ENCODE measurements at places on chromosomes 2 and 18.

- peak; percentile 27 for DNase-seq
Observed at GRCh38 chr18:70036771-70037347, 89.2 kb upstream of the CD226 start.

- DNase-seq, result no peak
Observed at GRCh38 chr2:64846177-64846576, 143.0 kb upstream of the SLC1A4 start.

DNA sequence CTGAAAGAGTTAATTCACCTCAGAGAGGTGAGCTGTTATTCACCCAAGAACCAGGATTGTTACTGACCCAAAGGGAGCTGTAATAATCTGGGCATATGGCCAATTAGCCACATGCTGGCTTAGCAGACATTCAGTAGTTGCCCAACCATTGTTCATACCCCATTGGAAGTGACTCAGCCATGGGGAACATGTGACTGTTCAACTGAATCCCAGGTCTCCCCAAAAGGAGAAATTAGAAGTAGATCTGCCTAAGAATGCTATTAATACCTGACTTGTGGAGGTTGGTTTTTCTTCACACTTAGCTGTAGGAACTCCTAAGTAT is 272.6 kb upstream of the UBE2E3 start:
- DNase-seq, result no peak

DNA sequence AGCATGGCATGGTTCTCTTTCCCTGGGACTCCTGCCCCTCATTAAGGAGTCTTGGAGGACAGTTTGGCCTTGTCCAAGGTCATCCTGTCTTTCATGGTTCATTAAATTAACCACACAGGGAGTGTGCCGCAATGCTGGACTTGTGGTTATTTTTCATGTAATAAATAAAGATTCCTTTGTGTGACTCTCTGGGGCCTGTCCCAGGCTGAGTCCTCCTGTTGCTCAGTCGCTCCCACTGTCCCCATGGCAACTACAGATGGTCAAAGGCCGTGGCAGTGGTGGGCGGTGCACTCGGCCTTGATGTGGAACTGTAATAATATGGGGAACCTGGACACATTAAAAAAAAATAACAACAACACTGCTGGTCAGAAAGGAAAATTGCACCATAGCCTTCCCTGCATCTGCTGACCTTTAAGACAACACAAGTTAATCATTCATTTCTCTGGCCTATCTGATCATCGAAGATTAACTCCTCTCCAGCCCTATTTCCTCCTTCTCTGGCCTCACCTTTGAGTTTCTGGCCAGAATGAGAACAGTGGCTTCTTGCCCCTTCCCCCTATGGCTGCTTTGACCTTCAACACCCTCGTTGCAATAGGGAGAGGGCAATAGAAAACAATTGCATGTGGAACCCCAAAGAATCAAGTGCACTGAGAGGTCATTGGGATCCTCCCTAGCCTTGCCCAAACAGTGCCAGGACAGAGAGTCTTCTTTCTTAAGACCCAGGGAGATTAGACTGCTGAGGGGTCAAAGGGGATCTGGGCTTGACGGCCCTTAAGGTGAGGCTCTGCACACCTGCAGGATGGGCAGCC is 44.7 kb downstream of the PSD4 start:
- DNase-seq, result peak; percentile 54

DNA sequence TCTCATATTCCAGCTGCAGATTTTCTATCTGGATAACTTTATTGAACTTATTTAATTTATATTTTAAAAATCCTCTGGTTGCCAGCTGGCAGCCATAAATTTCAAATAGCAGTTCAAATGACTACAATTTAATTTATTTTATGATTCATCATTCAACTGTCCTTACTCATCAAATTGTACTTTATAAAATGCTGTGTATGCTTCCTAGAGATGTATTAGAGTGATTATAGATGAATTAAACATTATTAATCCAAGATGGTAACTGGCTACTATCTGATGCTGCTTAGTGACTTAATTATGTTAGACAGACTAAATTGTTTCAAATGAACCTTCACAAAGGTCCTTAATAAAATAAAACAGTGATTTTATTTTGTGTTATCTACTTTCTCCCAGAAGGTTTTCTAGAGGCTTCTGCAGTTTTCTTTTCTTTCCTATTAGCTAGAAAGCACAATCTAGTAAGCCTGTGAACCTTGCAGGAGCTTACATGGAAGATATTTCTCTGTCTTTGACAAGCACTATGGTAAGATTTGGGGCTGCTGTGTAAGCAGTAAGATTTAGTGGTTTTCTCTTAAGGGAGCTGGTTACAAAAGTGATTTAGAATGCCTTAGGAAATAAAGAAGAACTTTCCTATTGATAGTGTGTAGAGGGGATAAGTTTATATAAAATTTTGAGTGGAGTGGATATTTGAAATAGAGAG is 322.3 kb downstream of the FSIP2 start:
- DNase-seq, result no peak

DNA sequence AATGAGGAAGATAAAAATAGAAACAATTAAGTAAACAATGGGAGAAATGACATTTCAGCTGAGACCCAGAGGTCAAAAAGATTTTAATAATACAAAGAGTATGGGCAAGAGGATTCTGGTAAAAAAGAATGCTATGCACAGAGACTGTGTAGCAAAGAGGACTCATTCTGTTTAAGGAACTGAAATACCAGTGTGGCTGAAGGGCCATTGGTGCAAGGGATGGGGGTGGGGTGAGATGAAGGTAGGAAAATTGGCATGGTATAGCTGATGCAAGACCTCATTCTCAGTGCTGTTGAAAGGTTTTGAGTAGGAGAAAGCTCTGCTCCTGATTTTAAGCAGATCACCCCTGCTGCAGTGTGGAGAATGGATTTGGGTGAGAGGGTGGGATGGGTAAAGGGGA is 10.8 kb downstream of the GALNT1 start:
- DNase-seq, result no peak

- DNase-seq, result no peak
Observed at GRCh38 chr2:167784084-167784425, 463.3 kb downstream of the STK39 start.

DNA sequence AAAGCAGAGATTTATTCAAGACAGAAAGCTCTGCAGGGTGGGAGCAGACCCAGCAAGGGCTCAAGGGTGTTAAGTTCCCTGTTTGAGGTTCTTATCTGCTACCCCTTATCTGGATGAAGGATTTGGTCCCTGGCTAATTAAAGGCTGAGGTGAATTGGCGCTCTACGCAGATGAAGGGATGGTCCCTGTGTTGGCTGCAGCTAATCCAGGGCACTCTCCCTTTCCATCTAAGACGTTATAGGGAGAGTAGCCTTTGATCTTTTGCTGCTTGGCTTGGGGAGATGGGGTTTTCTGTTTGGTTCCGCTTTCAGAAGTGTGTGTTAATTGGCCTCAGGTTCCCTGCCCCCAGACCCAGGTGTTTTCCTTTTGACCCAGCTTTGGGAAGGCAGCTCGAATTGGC is 17.0 kb downstream of the FAM228A start:
- no peak for DNase-seq

DNA sequence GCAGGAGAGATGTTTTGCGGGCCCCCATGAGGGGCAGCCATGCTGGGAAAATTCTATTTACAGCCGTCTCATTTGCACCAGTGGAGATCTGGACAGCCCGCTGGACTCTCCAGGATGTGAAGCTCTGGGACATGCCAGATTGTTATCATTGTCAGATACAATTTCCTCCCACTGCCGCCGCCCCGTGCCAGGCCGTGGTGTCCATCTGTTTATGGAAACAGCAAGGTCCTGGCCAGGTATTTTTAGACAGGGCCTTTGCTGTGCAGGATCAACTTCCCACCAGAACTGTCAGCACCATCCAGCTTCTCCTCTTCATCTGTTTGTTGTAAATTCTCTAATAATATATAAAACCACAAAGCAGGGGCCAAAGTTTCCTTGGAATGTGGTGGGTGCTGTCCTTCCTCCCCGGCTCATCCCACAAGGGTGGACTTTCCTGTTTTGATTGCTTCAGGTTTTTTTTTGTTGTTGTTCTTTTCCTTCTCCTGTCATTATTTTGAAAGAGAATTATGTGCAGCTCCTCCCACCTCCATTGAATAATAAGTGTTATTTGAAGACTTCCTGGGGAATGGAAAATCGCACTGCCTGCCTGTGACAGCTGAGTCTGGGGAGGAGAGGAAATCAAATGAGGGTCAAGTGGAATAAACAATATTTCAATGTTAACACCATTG is 398.1 kb downstream of the TNS1 start:
- DNase-seq, result no peak

- DNase-seq, result no peak
Observed at GRCh38 chr2:22329211-22330154, 1055.5 kb upstream of the KLHL29 start.

DNA sequence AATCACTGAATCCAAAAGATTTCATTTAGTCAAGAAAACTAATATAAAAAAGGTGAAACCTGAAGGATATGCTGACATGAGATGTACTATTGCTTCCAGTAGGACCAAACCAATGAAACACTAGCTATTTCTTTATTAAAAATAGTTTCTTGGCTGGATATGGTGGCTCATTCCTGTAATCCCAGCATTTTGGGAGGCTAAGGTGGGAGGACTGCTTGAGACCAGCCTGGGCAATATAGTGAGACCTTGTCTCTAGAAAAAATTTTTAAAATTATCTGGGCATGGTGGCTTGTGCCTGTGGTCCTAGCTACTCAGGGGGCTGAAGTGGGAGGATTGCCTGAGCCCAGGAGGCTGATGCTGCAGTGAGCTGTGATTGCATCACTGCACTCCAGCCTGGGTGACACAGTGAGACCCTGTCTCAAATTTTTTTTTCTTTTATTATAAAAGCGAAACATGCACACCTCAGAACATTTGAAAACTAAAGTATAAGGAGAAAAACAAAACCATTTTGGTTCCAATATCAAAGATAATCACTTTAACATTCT is 266.2 kb downstream of the TGIF1 start:
- no peak for DNase-seq

- DNase-seq, result no peak
Observed at GRCh38 chr18:14970027-14970426, 222.1 kb downstream of the ANKRD30B start.

DNA sequence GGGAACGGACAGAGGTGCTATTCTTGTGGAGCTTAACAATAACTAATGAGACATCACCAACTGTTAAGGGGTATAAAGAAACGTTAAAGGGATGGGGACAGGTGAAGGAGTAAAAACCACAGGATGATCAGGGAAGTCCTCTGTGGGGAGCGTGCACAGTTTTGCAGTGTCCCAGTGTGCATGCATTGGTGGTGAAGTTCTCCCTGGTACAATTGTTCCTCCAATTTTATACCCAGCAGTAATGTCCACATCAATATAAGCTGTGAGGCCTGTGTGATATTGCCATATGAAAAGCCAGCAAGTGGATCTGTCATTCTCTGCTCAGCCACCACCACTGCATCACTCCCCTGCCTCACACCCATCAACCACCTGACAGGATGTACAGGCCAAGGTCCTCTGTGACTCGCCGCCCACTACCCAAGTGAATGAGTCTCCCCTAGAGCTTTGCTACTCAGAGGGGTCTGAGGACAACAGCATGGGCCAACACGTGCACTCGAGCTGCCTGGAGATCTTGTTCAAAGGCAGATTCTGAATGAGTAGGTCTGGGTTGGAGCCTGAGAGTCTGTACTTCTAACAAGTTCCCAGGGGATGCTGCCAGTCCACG is 4.6 kb downstream of the MLPH start:
- DNase-seq, result no peak

DNA sequence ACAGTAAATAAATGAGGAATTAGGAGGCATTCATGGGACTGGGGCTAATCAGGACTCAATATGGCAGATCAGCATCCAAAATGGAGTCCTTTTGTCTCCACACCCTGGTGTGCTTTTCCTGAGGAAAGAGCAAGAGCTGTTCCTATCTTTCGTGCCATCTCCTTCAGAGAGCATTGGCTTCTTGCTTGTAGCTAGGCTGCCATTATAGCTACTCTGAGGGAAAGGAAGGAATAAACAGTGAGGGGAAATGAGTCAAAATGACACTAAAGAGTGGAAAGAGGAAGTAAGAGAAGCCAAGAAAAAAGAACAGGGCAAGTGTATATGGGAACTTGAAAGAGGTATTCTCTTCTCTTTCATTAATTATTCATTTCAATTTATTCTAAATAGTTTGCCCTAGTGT is 8.4 kb upstream of the NMI start:
- DNase-seq, result peak; percentile 18

DNA sequence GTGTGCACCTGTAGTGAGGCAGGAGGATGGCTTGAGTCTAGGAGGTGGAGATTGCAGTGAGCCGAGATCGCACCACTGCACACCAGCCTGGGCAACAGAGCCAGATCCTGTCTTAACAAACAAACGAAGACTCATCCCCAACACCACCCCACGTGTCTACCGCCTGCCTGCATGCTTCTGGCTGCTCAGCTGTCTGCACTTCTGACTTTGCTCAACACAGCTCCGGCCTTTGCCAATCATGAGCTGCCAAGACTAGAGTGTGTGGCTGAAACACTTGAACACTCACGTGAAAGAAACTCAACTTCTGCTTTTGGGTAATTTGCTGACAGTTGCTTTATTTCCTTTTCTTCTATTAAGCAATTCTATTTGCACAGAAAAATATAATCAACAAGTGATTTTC is 32.1 kb upstream of the SP3 start:
- no peak for DNase-seq

- DNase-seq, result no peak
Observed at GRCh38 chr2:105754011-105754410, 9.3 kb downstream of the NCK2 start.

GRCh38 chr18:57207124-57207916 is 60.4 kb downstream of the BOD1L2 start:
- no peak for DNase-seq

- no peak for DNase-seq
Observed at GRCh38 chr2:218996937-218997336, 3.7 kb upstream of the CRYBA2 start.

DNA sequence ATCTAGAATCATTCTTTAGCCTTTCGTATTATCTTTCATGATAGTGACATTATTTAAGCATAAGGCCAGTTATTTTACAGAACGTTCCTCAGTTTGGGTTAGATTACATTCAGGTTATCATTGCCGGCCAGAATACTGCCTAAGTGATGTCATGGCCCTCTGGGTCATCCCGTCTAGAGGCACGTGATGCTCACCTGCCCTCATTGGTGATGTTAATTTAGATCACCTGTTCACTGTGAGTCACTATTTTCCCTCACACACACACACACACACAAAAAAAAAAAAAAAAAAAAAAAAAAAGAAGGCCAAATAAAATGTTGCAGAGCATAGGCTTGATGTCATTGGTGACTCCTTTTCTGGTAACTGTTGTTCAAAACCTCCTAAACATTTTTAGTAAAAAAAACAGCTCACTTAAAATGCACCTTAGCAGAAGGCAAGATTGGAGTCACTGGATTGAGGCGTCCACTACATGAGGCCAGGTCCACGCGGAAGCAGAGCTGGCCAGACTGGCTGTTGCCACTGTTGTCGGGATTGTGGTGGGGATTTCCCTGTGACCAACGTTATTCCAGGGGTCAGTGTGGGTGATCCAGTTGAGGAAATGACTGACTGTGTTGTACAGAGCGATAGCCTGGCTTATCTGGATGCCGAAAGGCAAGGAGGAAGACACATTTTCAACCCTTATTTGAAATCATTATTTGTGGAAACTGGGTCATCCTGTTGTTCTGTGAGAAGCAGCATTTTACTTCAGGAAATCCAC is 52.1 kb upstream of the CNGA3 start:
- DNase-seq, result no peak

GRCh38 chr2:167706800-167707199 is 540.6 kb downstream of the STK39 start:
- no peak for DNase-seq

Measured in GM19239 (cell line).